ENCODE measurements at places on chromosomes 7 and 10.

- no peak for DNase-seq
These were observed 786.6 kb downstream of the LRMDA start for GRCh38 chr10:76218035-76218434.

DNA sequence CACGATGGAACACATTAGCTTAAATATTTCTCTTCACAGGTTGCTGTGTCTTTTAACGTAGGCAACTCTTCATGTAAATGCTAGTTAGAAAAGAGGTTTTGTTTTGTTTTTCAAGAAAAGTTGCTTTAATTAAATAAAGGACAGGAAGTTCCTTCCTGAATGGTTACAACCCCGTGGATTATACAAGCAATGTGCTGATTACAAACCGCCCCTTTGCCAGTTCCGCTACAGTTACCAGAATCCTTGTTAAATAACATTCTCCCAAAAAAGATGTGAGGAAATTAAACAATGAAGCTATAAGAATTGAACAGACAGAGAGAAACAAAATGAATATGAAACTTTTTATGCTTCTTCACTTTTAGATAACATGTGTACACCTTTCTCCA lies 75.1 kb downstream of the LYZL2 start:
- no peak for DNase-seq

GRCh38 chr10:121481180-121481579 lies 117.1 kb downstream of the FGFR2 start:
- DNase-seq, result no peak

DNA sequence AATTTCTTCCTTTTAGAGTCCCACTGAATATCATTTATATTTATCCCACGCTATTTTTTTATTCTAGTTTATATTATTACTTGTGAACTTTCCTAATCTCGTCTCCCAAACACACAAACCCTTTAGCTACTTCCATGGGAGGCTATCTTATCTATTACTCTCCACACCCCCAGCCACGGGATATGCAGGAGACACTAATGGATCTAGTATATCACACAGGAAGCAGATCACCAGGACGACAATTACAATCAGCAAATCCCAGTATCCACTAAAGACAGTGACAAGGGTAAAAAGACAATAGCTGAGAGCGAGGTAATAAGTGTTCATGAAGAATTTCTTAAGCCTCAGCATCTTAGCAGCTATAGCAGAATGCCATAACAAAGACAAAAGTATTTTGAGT lies 3.8 kb upstream of the AKR1E2 start:
- DNase-seq, result no peak

- DNase-seq, result no peak
These were observed 74.1 kb downstream of the ITIH5 start for GRCh38 chr10:7592627-7593026.

- DNase-seq, result no peak
These were observed 65.0 kb upstream of the EN2 start for GRCh38 chr7:155392726-155393570.

- DNase-seq, result no peak
These were observed 1.2 kb upstream of the INPP5A start for GRCh38 chr10:132536241-132536876.

GRCh38 chr7:91088691-91089090 lies 175.5 kb upstream of the FZD1 start:
- DNase-seq, result no peak

DNA sequence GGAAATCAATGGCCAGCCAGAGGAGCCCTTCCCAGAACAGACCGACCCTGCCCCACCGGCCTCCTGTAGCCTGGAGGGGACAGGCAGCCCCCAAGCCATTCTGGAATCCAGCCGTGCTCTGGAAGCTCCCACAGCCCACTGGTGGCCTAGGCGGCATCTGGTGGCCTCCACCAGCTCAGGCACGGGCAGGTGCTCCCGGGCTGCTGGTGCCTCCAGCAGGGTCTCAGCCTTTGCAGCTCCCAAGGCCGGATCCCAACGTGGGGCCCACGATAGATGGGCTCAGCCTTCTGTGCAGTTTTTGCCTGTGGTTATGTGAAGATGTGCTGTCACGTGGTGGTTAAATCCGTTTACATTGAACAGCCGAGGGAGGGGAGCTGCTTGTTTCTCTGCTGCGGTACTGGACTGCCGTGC lies 44.4 kb downstream of the JAKMIP3 start:
- no peak for DNase-seq

- no peak for DNase-seq
These were observed 191.5 kb downstream of the CELF2 start for GRCh38 chr10:11208908-11209829.

DNA sequence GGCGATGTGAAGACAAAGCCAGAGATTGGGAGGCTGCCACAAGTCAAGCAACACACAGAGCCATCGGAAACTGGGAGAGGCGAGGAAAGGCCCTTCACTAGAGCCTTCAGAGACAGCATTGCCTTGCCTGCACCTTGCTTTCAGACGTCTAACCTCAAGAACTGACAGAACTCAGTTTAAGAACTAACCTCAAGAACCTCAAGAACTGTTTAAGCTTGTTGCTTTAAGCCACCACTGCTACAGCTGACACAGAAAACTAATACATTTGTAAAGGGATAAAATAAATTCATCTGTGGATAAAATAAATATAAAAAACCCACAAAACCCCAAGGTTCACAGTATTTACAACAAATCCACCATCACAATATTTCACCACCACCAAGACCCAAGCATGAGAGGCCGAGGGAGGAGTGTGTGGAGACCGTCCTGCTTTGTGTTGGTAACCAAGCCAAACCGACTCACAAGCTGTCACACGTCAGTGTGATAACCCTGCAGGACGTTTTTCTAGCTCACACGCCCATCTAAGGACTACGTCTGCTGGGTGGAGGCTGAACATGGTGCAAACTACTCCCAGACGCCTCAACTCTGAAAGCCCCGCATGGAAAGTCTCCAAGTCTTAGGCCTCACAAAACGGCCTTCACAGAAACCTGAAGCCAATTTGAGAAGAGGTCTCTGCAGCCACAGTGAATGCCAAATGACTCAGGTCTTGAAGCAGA lies 116.8 kb downstream of the ABLIM1 start:
- DNase-seq, result peak; percentile 88

DNA sequence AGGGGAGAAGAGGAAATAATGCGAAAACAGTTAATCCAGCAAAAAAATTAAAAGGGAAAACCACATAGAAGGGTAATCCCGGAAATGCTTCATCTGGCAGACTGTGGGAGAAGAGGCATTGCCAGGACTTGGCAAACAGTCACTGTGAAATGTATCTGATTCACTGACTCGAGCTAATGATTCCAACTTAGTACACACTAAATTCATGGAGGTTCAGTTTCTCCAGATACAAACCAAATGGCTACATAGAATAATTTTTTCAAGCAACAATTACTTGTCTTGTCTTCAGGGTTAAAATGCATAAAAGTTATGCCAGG lies 36.4 kb downstream of the GDI2 start:
- no peak for DNase-seq

DNA sequence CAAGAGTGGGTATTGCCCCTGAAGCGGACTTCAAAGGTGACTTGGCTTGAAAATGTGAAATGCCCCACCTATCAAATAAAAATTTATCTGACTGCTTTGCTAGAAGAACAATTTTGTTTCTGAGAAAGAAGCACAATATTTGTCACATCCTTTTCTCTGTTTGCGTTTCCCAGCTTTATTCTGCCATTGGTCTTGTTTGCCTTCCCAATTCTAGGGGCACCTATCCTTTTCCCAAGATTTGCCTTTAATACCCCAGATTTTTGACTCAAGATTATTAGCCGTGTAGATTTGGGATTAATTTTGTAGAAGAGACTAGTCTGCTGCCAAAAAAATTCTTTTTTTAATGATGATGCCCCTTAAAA lies 110.2 kb upstream of the LRGUK start:
- DNase-seq, result no peak

DNA sequence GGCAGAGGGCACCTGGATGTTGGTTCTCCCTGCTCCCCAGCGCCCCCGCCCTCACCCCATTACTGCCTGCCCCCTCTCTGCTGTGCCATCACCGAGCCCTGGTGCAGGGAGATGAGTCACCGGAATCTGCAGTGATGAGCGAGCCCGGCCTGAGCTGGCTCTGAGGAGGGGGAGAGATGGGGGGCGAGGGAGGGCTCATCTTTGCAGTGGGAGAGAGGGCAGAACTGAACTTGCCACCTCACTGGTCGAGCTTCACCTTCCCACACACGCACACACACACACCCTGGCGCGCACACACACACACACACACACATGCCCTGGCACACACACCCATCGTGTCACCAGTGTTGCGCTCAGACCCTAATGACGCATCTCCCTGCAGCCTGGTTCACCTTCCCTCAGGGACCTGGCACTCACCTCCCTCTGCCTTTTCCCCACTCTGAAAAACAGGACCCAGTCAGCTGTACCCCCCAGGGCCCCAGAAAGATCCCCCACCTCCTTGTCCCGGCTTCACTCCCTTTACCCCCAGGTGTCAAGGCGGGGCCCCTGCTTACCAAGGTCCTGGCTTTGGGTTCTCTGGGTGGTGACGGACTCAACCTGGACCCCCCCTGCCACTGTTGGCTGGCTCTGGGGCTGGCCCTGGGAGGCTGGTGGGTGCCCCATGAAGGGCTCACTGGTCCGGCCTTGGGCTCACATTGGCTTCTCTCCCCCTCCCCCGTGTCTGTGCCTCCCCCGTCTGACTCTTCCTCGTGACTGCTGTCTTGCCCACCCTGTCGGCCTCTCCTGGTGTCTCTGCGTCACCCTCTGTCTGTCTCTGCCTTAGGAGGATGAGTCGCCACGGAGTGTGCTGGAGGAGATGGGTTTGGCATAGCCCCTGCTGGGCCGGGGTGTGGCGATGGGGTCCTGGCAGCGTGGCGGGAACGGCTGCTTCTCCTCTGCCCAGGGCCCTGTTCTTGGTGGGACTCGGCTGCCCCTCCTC lies 5.4 kb downstream of the VGF start:
- no peak for DNase-seq

DNA sequence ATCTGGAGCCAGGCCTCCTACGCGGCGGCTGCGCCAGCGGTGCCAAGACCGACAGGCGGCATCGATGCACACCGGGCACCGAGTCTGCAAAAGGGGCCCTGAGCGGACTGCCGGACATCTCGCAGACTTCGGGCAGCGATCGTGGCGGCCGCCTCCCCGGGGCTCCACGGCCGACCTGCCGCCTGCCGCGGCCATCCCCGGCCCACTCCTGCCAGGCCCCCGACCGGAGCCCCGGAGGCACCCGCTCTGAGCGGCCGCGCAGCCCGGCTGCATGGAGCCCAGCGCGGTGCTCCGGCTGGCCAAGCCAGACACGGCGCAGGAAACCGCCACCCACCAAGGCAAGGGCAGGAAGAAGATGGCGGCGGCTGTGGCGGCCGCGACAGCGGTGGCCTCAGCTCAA lies 154.2 kb upstream of the KCTD7 start:
- DNase-seq, result no peak

- no peak for DNase-seq
These were observed 127.1 kb upstream of the SVIL start for GRCh38 chr10:29761916-29762315.

Measured in heart left ventricle (tissue), 16 donors.